ENCODE measurements at places on chromosomes 16 and 17. TPM values are rescaled to one million over a fixed set of nuclear protein-coding genes. Genes with fewer than 3 reads are reported as not detected.

Gene ATP2A3
- 11.0 TPM for polyA plus RNA-seq

Gene TSPAN10
- polyA plus RNA-seq: 0.22 TPM

Gene EFCAB5
- 0.07 TPM for polyA plus RNA-seq

Gene KRTAP2-2
- not detected for polyA plus RNA-seq

Gene LITAFD
- polyA plus RNA-seq: not detected

Gene TOP3A
- polyA plus RNA-seq: 10.8 TPM

Gene DLX4
- polyA plus RNA-seq: 0.03 TPM

Gene SERPINF2
- polyA plus RNA-seq: 2.0 TPM

DNA sequence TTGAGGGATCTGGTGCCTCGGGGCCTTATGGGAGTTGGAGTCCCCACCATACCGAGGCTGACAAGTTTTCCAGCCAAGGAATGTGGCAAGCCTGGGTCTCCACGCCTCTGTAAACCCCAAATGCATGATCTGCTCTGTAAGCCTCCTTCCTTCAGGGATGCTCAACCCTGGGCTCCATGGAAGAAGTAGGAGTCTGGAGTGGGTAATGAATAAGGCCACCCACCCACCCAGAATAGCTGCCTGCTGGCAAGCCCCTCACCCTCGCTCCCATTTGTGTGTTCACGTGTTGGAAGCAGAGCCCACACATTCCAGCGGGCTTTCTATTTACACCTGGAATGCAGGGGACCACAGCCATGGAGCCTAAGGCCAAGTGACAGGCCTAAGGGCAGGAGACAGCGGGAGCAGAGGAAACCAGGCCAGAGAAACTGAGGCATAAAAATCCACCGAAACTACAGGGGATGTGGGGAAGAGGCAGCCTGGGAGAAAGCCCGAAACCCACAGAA, 4.4 kb downstream of the DLG4 start:
- H3K4me1 ChIP-seq: peaks cover 30% of the 10 kb centered on the region
- no peaks in the 10 kb centered on the region for H3K36me3 ChIP-seq
- H3K27me3 ChIP-seq: no peaks in the 10 kb centered on the region
- H3K27ac ChIP-seq: peak overlapping the region; percentile 79

- no peak overlapping the region for H3K4me3 ChIP-seq
- no peaks in the 10 kb centered on the region for H3K36me3 ChIP-seq
- H3K27ac ChIP-seq: no peak overlapping the region
- peaks cover 12% of the 10 kb centered on the region for H3K4me1 ChIP-seq
- DNase-seq: peak; percentile 4
These were observed 9.8 kb downstream of the SCGB1C2 start for GRCh38 chr17:146983-147761.

DNA sequence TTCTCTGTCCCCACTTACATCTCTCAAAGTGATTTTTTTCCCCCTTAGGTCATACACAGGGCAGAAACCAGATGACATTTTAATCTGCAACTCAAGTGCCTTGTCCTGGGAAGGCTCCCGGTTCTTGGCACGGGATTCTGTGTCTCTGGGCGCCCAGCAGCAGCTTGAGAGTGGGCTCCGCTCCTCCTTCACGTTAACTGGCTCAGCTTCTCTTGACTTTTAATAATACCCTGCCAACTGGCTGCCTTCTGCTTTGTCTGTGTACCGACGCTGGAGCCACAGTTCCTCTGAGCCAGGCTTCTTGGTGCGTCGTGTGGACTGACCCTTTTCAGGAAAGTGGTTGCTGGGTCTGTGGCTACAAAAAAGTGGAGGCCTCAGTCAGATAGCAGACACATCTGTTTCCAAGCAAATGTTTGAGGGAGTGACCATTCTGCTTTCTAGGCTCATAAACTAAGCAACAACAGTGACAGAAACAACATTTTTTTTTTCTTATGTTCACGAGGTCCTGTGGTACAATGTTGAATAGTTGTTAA, 64.9 kb downstream of the IRF8 start:
- DNase-seq: peak; percentile 72
- H3K27me3 ChIP-seq: no peaks in the 10 kb centered on the region
- no peak overlapping the region for H3K4me3 ChIP-seq
- peaks cover 4% of the 10 kb centered on the region for H3K4me1 ChIP-seq
- H3K27ac ChIP-seq: no peak overlapping the region

- DNase-seq: peak; percentile 9
- H3K27ac ChIP-seq: no peak overlapping the region
- peaks cover 31% of the 10 kb centered on the region for H3K4me1 ChIP-seq
- H3K4me3 ChIP-seq: peak overlapping the region; percentile 30
These were observed 6.7 kb downstream of the TMC6 start for GRCh38 chr17:78121801-78122215.

- no peak for DNase-seq
- peaks cover 21% of the 10 kb centered on the region for H3K4me1 ChIP-seq
- peak overlapping the region; percentile 15 for H3K27ac ChIP-seq
These were observed 262.0 kb downstream of the ZFHX3 start for GRCh38 chr16:72785886-72786285.

DNA sequence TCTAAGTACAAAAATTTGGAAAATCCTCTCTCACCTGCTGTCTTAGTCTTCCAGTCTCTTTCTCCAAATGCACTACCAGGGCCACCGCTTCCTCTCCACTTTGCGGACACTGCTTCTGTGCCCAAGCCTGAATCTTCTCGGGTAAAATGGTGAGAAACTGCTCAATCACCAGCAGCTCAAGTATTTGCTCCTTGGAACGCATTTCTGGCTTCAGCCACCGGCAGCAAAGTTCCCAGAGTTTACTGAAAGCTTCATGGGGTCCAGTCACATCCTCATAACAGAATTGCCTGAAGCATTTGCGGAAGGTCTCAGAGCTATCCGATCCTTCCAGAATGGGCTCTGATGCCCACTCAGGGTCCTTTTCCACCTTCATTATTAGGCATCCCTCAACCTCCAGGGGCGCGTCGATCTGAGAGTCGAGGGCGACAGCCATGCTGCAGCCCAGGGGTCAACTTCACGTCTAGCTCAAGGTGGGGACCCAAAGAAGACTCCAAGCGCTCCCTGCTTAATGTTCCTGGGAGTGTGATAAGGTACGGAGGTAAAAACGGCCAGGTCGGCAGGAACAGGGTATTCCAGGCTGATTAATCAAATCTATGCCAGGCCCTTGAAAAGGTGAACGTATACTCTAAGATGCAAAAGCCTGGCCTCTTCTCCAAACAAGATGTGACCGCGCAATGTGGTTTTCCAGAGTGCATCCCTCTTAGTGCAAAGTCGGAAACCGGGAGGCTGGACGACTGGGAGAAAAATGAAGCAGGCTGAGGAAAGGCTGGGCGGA, 763 bp downstream of the ZKSCAN2 start:
- peaks cover 36% of the 10 kb centered on the region for H3K4me1 ChIP-seq
- peaks cover 33% of the 10 kb centered on the region for H3K36me3 ChIP-seq
- no peak for DNase-seq
- H3K27ac ChIP-seq: peak overlapping the region; percentile 98
- no peaks in the 10 kb centered on the region for H3K27me3 ChIP-seq
- peak overlapping the region; percentile 89 for H3K4me3 ChIP-seq

GRCh38 chr17:77332981-77333685, 192.4 kb downstream of the SEC14L1 start:
- no peak for DNase-seq
- no peak overlapping the region for H3K4me3 ChIP-seq
- peaks cover 11% of the 10 kb centered on the region for H3K4me1 ChIP-seq
- H3K36me3 ChIP-seq: no peaks in the 10 kb centered on the region

DNA sequence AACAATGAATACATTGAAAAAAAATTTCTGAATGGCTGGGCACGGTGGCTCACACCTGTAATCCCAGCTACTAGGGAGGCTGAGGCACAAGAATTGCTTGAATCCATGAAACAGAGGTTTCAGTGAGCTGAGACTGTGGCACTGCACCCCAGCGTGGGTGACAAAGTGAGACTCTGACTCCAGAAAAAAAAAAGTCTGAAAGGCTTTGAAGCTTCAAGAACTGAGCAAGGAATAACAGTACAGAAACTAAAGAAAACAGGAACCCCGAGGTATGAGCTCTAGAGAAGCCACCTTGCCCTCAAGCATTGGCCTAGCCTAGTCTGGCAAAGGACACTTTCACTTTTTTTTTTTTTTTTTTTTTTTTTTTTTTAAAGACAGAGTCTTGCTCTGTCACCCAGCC, 45.0 kb downstream of the TEX2 start:
- no peak overlapping the region for H3K4me3 ChIP-seq
- no peaks in the 10 kb centered on the region for H3K27me3 ChIP-seq

GRCh38 chr16:58099097-58099955, 29.9 kb downstream of the CFAP20 start:
- H3K4me1 ChIP-seq: peaks cover 36% of the 10 kb centered on the region
- no peak overlapping the region for H3K4me3 ChIP-seq
- no peak for DNase-seq
- H3K27ac ChIP-seq: no peak overlapping the region
- no peaks in the 10 kb centered on the region for H3K36me3 ChIP-seq
- no peaks in the 10 kb centered on the region for H3K27me3 ChIP-seq

DNA sequence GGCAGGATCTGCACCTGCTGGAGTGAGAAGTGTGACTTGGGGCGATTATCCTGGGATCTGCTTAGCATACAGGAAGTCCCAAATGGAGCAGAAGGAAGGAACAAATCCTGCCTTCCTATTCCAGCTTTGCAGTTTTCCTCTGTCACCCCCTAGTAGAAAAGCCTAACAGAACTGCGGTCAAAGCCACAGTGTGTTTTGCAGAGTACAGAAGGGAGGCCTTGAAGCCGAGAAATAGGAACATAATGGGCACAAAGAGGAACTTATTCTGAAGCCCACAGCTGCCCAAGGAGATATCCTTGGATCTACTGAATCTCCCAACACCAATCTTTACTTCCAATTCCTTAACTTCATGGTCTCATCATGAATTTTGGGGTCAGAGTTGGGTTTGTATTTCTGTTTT, 8.5 kb downstream of the KRTAP1-5 start:
- no peak overlapping the region for H3K27ac ChIP-seq
- peaks cover 4% of the 10 kb centered on the region for H3K27me3 ChIP-seq
- no peak overlapping the region for H3K4me3 ChIP-seq
- DNase-seq: no peak
- no peaks in the 10 kb centered on the region for H3K36me3 ChIP-seq
- no peaks in the 10 kb centered on the region for H3K4me1 ChIP-seq

- no peaks in the 10 kb centered on the region for H3K36me3 ChIP-seq
- no peak overlapping the region for H3K4me3 ChIP-seq
- no peaks in the 10 kb centered on the region for H3K4me1 ChIP-seq
- H3K27ac ChIP-seq: no peak overlapping the region
- H3K27me3 ChIP-seq: no peaks in the 10 kb centered on the region
- DNase-seq: no peak
These were observed 957.6 kb upstream of the SOX9 start for GRCh38 chr17:71163121-71163812.

DNA sequence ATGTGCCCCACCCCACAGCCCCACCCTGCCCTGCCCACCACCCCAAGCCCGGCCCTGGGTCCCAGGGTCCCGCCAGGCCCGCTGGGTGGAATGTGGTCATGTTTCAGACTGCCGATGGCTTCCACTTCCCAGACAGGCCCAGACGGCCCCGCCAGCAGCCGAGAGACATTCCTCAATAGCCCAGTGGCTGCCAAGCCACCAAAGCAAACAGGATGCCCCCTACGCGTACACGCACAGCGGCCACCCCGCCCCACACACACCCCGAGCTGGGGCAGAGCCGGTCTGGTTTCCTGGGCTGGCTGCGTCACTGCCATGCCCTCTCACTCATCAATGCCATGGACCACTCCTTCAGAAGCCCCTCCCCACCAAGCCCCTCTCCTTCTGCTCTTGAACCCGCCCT, 1.2 kb upstream of the KRT17 start:
- no peaks in the 10 kb centered on the region for H3K36me3 ChIP-seq
- DNase-seq: peak; percentile 37
- H3K27me3 ChIP-seq: no peaks in the 10 kb centered on the region
- H3K27ac ChIP-seq: no peak overlapping the region
- H3K4me3 ChIP-seq: no peak overlapping the region

DNA sequence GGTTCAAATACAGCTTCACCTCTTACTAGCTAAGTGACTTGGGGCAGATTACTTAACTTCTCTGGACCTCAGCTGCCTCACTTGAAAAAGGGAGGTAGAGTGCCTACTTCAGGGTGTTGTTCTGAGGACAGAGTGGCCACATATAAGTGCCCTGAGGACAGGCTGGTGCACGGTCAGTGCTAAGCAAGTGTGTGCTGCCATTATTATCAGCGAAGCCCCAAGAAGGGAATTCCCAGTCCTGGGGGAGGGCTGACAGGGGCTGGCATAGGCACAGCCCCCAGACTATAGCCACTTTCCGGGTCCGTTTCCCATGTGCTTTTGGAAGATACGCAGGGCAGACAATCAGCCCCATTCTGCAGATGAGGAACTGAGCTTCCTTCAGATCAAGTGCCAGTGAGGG, 2.5 kb downstream of the ZBTB4 start:
- H3K4me3 ChIP-seq: peak overlapping the region; percentile 97
- H3K27me3 ChIP-seq: no peaks in the 10 kb centered on the region
- no peaks in the 10 kb centered on the region for H3K36me3 ChIP-seq
- peaks cover 58% of the 10 kb centered on the region for H3K4me1 ChIP-seq

DNA sequence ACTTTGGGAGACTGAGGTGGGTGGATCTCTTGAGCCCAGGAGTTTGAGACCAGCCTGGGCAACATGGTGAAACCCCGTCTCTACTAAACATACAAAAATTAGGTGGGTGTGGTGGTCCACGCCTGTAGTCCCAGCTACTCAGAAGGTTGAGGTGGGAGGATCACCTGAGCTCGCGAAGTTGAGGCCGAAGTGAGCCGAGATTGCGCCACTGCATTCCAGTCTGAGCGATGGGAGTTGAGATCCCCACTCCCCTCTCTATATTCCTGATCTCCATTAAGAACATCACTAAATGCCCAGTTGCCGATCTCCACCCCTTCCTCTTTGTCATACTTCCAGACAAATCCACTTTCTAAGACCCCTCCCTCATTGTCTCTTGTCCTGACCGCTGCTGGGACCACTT, 24.3 kb upstream of the ZNF652 start:
- H3K36me3 ChIP-seq: no peaks in the 10 kb centered on the region
- H3K27ac ChIP-seq: no peak overlapping the region
- DNase-seq: no peak
- H3K27me3 ChIP-seq: no peaks in the 10 kb centered on the region
- H3K4me1 ChIP-seq: peaks cover 11% of the 10 kb centered on the region
- H3K4me3 ChIP-seq: no peak overlapping the region

DNA sequence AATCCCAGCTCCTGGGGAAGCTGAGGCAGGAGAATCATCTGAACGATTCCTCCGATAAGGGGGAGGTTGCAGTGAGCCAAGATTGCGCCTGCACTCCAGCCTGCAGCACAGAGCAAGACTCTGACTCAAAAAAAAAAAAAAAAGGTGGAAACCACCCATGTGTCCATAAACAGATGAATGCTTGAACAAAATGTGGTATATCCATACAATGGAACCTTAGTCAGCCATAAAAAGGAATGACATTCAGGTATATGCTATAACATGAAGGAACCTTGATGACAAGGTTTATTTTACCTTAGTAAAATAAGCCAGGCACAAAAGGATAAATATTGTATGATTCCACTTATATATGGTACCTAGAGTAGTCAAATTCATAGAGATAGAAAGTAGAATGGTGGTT, 2.9 kb upstream of the MEIOC start:
- no peak overlapping the region for H3K27ac ChIP-seq
- H3K36me3 ChIP-seq: no peaks in the 10 kb centered on the region
- H3K4me3 ChIP-seq: no peak overlapping the region
- no peak for DNase-seq

DNA sequence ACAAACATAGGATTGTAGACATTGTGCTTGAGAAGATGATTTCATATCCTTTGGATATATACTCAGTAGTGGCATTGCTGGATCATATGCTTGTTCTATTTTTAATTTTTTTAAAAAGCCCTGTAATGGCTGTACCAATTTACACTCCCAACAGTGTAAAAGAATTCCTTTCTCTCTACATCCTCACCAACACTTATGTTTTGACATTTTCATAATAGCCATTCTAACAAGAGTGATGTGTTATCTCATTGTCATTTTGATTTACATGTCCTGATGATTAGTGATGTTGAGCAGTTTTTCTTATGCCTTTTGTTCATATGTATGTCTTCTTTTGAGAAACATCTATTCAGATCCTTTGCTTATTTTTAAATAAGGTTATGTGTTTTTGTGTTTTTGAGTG, 1039.2 kb upstream of the GOT2 start:
- no peaks in the 10 kb centered on the region for H3K4me1 ChIP-seq
- H3K36me3 ChIP-seq: no peaks in the 10 kb centered on the region
- DNase-seq: no peak
- H3K4me3 ChIP-seq: no peak overlapping the region
